Activated gamma-delta T cell treated with anti-CD3 and anti-CD28 coated beads, Interleukin-2, amount 50 U/mL, for 16 hours (primary cell): ENCODE measurements at places on chromosomes 1 and 21.

GRCh38 chr1:209341146-209341545 lies 242.4 kb upstream of the CAMK1G start:
- no peak for DNase-seq

GRCh38 chr1:55331351-55331750 lies 116.2 kb upstream of the USP24 start:
- DNase-seq, result no peak

- no peak for DNase-seq
Measured at GRCh38 chr1:185156288-185156853, 382 bp downstream of the TRMT1L start.

GRCh38 chr1:114607223-114607622 lies 25.8 kb upstream of the BCAS2 start:
- no peak for DNase-seq

DNA sequence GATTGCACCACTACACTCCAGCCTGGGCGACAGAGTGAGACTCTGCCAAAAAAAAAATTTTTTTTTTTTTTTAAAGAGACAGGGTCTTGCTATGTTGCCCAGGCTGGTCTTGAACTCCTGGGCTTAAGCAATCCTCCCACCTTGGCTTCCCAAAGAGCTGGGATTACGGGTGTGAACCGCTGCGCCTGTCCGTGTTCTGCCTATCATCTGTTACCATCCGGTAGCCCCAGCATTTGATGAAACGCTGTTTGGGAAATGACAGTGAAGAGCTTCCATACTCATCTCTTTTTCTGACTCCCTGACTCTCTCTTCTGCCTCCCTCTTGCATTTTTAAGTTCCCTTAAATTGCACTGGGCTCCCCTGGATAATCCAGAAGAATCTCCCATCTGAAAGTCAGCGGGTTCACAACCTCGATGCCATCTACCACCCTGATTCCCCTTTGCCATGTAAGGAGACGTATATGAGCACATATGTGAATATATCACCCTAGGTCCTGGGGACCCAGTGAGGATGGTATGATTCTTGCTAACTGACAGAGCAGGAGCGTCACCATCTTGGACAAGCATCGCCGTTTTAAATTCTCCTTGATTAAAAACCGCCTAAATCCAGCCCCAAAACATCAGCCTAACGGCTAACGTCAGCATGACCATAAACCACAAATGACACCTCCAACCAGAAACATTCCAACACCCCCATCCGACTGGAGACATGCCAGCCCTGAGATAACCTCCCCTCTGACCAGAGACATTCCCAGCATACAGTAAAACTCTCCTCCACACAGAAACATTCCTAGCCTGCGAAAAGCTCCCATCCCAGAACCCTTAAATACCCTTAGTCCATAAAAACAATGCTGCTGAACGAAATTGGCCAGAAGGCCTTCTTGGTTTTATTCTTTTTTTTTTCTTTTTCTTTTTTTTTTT lies 12.4 kb downstream of the TNFRSF8 start:
- DNase-seq, result no peak

- DNase-seq, result no peak
Measured at GRCh38 chr21:42939582-42940413, 14.4 kb upstream of the ERVH48-1 start.

GRCh38 chr1:87588495-87588894 lies 259.8 kb downstream of the LMO4 start:
- no peak for DNase-seq

DNA sequence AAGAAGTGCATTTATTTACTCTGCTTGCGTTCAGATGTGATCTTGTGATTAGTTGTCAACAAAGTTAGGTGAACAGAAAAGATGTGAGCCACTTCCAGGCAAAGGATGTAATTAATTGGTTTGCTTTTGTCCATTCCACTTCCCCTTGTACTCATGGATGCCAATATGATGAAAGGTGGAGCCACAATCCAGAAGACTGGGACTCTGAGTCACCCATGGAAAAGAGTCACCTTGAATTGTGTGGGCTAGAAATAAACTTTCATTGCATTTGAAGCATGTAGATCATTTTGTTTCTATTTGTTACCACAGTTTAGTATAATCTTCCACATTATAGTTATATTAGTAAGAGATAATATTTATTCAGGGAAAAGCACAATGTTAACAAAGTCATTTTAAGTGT lies 684.2 kb downstream of the LTN1 start:
- no peak for DNase-seq

DNA sequence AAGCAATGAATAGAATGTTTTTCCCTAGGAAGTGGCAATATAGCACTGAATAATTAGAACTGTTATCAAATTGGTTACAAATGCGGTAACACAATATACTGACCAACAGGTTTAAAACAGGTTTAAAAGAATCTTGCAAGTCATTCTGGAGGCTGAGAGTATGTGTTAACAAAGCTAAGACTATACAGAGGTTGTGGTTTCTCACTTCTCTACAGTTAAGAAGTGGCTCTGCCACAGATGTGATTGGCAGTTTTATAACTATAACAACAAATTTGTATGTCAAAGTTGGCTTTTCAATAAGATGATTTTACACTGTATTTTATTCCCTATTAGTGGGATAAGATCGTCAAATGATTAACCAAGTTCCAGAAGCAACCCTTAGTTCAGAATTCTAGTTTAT lies 7.1 kb downstream of the ANGEL2 start:
- no peak for DNase-seq

DNA sequence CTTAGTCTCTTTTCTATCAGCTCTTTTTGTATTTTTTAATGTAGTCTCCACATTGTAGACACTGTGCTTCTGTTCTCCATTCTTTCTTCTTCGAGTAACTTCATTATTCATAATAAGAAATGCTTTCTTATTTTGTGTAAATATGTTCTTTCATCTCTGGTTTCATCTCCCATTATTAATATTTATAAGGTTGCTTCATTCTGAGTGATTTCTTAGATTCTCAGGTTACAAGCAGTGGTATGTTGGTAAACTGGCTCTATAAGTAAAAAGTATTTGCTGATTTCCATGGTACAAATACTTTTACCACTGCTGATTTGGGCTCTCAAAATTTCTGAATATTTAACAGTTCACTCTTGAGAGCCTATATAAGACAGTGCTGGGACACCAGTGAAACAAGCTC lies 81.3 kb downstream of the CDC14A start:
- DNase-seq, result no peak

DNA sequence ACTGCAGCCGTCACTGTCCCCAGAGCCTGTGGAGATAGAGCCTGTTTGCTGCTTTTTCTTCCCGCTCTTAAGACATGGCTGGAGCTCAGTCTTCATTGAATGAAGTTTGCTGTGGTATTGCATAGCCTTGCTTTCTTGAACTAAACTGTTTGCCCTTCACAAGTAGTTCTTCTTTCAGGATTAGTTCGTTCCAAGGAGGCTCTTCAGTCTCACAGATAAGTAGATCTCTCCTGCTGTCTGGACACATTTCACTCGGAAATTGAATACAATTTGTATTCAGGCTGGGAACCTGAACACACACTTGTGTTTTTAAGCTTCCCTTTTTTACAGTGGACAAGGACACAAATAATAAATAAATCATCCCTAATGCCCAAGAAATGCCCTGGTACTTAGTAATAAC lies 34.7 kb downstream of the IFNAR1 start:
- no peak for DNase-seq

DNA sequence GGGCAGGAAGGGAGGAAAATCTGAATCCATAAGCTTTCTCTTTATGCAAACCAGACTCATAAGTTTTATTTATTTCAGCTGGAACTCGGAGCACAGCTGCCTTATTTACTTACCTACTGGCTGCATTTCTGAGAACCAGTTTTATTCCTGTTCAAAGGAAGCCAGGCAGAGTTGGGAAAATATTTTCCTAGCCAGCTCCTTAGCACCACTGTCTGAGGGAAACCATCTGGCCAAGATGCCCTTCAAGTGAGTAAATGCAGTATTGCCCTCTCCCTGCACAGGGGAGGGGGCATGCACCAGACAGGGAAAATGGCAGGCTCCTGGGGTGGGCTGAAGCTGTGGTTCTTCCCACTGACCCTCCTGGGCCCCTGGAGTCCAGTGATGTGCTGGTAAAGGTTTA lies 28.9 kb upstream of the FMOD start:
- no peak for DNase-seq

- no peak for DNase-seq
Measured at GRCh38 chr1:81813691-81814090, 13.0 kb downstream of the ADGRL2 start.

DNA sequence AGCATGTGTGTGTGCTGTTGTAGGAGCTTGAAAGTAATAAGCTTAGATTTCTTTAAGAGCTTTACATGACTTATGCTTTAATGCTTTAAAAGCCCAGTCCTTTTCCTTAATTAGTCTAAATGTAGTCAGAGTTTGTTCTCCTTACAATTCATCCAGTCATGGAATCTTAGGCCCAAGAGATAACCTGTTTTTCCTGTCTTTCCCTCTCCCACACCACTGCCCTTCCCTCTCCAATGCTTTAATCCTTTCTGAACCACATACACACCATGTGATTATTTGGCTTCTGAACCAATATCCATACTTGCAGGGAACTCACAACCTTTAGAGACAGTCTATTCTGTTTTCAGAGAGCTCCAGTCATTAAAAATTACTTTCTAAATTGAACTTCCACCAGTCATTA lies 37.6 kb downstream of the ALG6 start:
- DNase-seq, result no peak

DNA sequence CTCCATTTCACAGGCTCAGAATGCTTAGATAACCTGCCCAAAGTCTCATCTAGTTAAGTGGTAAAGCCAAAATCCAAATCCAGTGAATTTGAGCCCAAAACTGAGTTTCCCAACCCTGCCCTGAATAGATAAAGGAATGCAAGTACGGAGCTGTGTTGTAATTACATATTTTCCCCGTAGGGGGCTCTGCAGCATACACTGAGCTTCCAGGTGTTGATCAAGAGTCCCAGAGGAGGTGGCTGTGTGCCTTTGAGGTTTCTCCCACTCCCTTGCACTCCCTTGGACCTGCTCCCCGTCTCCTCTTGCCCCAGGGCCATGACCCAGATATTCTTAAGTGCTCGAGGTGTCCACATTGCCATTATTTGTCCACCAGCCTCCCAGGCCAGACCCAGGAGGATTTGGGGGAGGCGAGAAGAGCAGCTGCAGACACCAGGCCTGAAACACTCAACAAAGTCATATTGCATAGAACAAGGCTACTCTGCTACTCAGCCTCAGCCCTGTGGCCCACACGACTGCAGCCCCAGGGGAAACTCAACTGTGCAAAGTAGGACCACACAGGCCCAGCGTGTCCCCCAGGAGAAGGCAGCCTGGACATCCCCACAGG lies 18.4 kb upstream of the LY9 start:
- DNase-seq, result no peak

- DNase-seq, result no peak
Measured at GRCh38 chr21:31647650-31648049, 11.8 kb upstream of the SOD1 start.

DNA sequence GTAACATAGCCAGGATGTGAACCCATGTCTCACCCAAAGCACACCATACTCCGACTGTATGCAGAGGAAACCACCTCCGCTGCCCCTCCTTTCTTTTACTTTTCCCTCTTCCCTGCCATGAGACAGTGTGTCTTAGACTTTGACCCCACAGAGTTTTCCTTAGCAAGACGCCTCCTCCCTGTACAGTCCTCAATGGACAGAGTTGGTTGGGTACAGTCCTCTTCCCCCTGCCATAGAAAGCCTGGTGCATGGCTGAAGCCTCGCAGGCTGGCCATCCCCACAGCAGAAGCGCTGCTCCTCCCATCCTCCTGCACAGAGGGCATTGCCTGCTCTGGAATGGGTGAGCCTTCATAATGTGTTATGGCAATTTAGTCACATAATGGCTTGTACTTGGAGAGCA lies 127.9 kb downstream of the PLPP3 start:
- DNase-seq, result no peak

GRCh38 chr1:160208557-160209320 lies 3.6 kb downstream of the PEA15 start:
- no peak for DNase-seq

DNA sequence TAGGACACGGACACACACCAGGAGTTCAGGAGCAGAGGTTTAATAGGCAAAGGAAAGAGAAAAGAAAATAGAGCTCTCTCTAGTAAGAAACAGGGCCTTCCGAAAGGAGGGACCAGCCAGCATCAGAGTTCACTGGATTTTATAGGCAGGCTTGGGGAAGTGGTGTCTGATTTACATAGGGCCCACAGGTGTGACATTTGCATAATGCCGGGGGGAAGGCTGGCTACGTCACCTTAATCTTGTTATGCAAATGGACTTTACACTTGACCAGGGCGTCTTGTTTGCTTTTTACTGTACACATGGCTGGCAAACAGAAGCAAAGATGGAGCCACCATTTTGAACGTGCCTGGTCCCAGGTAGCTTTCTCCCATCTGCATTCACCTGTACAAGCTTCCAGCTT lies at the start of gene OR14A16:
Gene OR14A16, minus strand, starts transcription at position 97 of the 400 bp plus-strand sequence. CDS start 8,390 bp downstream, outside the sequence.
- no peak for DNase-seq

DNA sequence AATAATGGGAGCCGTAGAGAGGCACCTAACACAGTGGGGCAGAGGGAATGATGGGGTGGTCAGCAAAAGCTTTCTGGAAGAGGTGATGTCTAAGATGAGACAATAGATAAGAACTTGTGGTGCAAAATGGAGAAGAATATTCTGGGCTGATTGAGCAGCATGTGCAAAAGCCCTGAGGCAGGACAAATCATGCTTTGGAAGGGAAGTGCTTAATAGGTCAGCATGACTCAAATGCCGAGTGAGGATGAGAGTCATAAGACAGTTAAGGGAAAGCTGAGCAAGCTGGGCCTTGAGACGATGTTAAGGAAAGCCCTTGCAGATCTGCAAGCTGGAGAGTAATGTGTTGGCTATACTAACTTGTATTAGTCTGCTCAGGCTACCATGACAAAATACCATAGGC lies 37.3 kb upstream of the ASB17 start:
- DNase-seq, result no peak

DNA sequence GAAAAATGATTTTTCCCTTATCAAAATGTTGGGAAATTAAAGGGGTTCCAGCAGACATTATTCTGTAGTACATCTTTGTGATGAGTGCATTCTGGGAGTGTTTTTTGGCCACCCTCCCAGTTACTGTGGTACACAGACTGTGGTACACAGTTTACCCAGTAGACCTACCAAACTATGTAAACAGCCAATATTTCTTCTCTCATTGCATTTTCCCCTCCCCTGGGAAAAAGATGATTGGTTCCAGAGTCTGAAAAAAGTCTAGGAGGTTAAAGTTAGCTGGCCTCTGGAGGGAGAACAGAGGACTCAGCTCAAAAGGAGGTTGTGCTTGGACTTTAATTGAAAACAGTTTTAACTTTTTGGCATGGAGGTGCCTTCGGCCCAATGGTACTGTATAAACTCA lies 42.5 kb downstream of the PGM1 start:
- no peak for DNase-seq
